CD4-positive, alpha-beta T cell treated with Interleukin-15 for 1 hour (primary cell): ENCODE measurements at places on chromosomes 7 and 10.

DNA sequence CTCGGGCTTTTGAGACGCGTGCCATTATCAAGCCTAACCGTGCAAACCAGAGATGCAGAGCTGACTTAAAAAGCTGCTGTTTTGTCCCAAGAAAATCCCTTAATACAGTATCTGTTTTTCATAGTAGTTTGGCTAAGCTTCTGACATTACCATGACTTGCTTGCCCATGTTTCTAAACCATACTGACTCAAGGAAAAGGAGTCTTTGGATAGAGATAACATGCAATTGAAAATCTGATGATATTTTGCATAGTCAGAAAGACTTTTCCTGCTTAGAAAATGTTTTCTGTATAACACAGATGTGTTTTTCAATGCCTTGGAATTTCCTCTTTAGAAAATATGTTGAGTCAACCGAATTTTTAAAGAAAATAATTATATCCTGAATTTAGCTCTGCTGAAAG, 21.5 kb upstream of the AKR1E2 start:
- DNase-seq = no peak

GRCh38 chr10:118958984-118959925, 70.3 kb upstream of the NANOS1 start:
- DNase-seq = no peak

GRCh38 chr10:132418527-132419416, 21.8 kb downstream of the PWWP2B start:
- no peak for DNase-seq

GRCh38 chr7:24283554-24283896, 465 bp upstream of the NPY start:
- no peak for DNase-seq

- no peak for DNase-seq
Observed at GRCh38 chr7:155729847-155730246, 82.4 kb downstream of the SHH start.

DNA sequence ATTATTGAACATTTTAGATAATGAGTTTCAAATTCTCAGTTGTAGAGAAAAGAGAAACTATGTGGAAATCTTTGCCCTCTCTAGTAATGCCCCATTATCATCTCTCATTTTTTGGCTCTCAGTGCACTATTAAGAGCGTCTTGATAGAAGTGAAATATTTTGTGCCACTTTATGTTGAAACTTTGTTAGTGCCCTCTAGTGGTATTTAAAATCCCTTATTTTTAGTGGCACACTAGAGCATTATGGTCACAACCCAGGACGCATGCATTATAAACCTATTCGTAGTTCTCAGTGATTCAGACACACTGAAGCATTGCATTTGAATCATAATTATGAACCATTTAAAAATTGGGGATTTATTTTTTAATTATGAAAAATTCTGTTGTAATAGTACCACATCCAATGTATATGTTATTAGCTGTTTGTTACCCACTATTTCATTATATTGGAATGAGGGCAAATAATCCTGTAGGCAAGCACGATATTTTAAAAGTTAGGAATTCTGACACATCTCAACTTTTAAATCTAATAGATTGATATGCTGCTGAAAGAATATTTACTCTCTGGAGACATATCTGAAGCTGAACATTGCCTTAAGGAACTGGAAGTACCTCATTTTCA, 21.9 kb downstream of the PDCD4 start:
- no peak for DNase-seq

DNA sequence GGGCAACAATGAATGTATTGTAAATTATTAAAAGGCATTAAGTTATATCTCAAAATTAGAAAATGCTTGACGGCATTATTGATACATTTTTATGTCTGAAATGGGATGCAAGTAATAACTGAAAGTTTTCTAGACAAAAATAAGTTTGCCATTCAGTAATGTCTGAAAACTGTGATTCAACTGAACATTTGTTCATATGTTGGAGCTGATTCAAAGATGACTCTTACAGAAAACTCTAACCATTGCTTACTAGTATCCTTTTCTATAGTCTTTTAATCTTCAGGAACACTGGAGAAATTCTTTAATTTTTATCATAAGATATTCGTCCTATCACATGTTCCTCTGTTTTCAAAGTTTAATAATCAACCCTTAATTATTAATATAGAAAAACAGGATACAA, 71.1 kb upstream of the TFEC start:
- no peak for DNase-seq

DNA sequence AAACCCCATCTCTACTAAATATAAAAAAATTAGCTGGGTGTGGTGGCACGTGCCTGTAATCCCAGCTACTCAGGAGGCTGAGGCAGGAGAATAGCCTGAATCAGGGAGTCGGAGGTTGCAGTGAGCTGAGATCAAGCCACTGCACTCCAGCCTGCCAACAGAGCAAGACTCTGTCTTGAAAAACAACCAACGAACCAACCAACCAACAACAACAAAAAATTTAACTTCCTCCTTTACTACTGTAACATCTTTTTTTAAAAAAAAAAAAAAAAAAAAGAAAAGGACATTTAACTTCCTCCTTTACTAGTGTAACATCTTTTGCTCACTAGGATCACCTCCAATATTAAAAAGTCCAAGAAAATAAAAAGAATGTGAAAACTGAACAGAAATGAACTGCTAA, 92.3 kb upstream of the TMEM168 start:
- DNase-seq = no peak

DNA sequence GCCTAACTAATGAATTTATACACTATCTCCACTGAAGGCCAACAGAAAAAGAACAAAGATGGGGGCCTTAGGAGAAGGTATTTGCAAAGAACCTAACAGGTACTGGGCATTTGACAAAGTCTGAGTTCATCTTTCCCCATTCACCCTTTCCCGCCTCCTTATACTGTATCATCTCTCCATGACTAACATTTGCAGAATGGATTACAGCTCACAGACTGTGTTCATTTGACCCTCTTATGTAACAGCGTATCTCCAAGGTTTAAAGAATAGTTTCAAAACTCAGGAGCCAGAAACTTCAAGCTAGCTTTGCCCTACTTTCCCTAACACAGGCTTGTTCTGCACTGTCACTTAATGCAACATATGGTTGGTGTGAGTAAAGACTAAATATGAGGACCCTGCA, 238.7 kb upstream of the CELF2 start:
- DNase-seq = no peak

DNA sequence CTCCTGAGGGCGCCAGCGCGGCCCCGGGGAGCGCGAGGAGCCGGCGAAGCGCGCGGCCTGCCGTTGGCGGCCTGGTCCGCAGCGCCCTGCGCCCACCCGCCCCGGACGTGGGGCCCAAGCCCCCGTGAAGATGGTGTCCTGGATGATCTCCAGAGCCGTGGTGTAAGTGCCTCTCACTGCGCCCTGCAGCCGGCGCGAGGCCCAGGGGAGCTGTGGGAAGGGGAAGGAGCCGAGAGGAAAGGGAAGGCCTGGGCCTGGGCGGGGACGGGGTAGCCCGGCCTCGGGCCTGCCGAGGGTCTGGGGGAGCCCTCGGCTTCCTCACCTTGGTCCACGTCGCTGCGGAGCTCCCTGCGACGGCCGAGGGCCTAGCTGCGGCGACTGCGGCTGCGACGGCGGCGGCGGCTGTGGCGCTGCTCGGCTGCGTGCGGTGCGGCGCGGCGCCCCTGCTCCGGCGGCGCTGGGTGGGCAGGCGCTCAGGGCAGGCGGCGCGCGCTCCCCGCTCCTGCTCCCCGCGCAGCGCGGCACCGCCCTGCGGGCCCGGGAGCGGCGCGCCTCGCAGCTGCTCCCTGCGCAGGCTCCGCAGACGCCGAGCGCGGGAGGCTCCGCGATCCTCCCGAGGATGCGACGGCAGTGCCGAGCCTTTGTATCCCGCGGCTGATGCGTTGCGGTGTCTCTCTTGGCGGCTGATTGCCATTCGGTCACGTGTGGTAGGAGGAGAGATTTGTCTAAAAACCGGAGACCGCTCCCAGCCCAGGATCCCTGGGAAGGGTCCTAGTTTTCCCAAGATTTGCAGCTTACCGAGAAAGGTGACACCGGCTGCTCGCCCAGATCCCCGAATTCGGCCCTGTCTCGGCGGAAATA, 445 bp downstream of the REEP3 start:
- peak; percentile 51 for DNase-seq

DNA sequence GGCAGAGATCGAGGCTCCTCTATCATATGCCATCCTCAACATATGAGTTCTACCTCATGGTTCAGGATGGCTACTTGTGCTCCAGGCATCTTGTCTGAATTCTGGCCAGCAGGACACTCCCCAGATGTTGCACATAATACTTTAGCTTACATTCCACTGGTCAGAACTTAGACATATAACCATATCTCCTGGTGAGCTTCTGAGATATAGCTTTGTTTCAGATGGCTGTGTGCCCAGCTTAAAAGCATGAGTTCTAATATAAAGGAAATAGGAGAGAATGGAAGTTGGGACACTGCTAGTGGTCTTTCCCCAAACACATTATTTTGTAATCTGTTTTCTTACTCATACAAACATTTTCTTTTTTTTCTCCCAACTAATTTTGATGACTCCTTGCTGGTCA, 50.8 kb upstream of the IFRD1 start:
- DNase-seq = no peak

- no peak for DNase-seq
Observed at GRCh38 chr7:205115-206010, 13.0 kb downstream of the FAM20C start.

DNA sequence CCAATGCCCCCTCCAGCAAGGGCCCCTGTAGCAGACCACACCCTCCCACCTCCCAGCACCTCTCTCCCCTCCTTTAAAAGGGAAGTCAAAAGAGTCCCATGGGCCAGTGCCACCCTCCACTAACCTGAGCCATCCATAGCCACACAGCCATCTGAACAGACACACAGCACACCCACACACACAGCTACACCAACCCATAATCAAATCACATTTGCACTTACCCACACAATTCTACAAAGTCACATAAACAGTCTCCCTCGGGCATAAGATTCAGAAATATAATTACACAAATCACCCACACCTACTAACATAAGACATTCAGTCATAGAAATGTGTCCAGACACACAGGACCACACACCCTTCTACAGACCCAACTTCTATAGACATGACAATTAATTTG, 96.3 kb downstream of the HIF1AN start:
- DNase-seq = no peak

GRCh38 chr7:152579070-152579469, 96.9 kb downstream of the XRCC2 start:
- no peak for DNase-seq

DNA sequence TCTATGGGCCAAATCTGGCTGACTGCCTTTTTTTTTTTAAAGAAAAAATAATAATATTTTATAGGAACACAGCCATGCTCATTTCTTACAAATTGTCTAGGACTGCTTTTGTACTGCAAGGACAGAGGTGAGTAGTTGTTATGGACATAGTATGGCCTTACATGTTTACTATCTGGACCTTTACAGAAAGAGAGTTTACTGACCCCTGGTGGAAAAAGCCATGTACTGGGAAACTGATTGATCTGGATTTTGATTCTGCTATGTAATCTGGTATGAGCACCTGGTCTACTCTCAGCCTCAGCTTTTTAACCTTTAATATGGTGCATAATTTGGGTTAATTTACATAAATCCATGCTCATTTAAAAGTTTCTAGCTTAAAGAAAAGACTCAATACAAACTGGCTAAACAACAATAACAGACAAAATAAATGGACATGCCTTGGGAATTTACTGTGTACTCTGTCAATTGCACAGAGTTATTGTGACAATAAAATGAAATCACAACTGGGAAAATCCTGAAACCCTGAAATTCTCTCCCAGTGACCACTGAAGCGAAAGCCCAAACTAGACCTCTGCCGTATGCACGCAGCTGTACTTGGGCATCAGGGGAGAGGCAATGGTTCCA, 260.7 kb downstream of the BMPER start:
- DNase-seq = no peak

GRCh38 chr7:33673029-33673700, 232.2 kb upstream of the BMPER start:
- DNase-seq = no peak

DNA sequence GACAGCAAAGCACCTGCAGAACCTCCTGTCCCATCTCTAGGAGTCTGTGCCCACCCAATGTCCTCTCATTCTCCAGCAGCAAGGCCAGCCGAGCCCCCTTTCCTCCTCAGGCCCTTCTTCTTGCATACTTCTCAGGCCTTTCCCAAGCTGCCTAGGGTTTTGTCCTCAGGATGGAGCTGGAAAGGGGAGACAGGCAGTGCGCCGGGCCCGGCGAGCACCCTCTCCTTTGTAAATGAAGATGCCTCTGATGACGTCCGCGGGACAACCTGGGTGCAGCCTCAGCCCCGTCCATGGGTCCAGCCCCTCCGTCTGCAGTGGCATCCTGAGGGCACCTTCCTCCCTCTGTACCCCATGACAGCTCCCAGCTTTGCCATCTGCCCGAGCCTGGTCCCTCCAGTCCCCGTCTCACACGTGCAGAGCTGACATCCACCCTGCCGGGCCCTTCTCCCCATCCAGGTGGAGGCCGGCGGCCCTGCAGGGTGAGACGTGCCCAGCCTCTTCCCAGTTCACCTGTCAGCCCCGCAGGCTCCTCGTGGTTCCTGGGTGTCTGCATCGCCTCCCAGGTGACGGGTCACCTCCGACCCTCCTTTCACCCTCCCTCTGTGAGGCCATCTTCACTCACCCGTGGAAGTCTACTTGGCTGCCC, 36.4 kb downstream of the JAKMIP3 start:
- no peak for DNase-seq

DNA sequence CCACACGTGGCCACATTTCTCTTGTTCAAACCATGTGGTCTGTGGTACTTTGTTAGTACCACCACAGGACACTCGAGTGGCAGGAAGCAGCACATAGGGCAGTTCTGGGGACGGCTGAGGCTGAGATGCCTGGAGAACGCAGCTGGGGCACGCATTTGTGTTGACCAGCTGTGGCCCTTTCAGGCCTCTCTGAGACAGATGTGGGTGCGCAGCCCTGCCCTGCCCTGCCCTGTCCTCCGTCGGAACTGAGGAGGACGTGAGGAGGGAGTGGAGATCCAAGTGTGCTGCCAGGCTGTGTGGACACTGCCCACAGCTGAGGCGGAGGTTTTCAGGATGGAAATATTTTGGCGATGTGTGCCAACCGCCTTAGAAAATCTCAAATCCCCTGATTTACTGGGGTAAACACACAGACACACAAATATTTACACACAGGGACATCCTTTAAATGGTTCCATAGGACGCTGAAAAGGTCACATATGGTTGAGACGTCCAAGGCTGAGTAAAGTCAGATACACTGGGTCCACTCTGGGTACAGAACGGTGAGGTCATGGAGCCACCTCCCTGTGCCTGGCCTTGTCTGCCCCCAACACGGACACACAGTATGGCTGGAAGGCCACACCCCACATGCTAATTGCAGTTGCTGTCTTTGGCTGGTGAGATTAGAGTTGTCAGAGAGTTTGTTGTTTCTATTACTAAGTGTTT, 14.8 kb downstream of the BHLHA15 start:
- DNase-seq = no peak

GRCh38 chr7:22137466-22137865, 191.8 kb upstream of the CDCA7L start:
- no peak for DNase-seq

- no peak for DNase-seq
Observed at GRCh38 chr10:70490142-70490541, 11.6 kb downstream of the PALD1 start.

GRCh38 chr10:79941585-79942210, 7.2 kb downstream of the SFTPD start:
- DNase-seq = no peak

- no peak for DNase-seq
Observed at GRCh38 chr10:113228530-113228929, 278.5 kb downstream of the TCF7L2 start.
